ENCODE measurements at places on chromosomes 7 and 10.

DNA sequence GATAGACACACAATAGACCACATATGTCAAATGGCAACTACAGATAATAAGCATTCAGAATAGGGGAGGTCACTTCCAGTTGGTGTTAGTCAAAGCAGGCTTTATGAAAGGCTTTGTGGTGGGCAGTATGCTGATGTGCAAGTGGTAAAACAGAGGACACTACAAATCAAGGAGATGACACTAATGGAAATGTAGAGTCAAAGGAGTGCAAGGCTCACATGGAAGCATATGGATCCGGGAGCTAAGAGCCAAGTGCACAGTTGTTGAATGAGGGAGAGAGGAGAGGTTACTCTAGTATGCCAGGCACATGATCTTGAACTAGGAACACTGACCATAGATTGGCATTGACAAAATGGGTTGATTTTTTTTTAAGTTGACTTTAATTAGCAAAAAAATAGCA is 62.7 kb downstream of the GRM3 start:
- DNase-seq = no peak

- DNase-seq = no peak
Observed at GRCh38 chr7:73984481-73985205, 43.3 kb upstream of the ELN start.

DNA sequence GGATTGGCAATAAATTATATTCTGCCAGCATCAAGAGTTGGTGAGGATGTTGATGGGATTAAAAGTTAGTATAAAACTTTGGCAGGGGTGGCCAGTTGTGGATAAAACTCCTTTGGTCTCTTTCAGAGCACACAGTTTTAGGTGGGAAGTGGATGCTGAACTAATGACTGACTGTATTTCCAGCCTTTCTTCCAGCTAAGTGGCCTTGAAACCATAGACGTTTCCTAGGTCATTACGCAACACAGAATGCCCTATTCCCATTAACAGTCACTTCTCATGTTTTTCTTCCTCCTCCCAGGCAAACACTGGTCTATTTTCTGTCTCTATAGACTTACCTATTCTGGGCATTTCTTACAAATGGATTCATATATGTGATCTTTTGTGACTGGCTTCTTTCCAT is 467.4 kb downstream of the NEBL start:
- no peak for DNase-seq

- DNase-seq = no peak
Observed at GRCh38 chr10:132696728-132697577, 89.0 kb downstream of the NKX6-2 start.

GRCh38 chr7:82390936-82391335 is 52.6 kb downstream of the CACNA2D1 start:
- no peak for DNase-seq

DNA sequence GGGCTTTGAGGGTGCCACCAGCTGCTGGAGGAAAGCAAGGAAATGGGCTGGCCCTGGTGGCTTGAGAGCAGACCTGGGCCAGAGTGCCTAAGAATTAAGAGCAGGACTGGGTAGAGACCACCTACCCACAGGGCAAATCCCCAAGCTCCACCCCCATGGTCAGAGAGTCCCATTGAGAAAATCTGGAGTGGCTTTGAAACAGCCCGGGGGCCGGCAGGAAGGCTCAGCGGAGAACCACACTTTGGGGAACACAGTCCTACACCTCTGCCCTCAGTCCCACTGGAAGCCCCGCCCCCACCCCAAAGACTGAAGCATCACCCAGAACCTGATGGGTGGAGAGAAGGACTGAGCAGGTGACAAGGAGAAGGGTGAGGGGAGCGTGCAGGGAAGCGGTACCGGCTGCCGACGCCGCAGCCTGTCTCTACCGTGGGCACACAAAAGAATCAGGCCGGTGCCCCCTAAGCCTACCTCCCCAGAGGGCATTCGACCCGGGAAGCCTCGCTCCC is 3.6 kb downstream of the SMARCD3 start:
- no peak for DNase-seq

- no peak for DNase-seq
Observed at GRCh38 chr7:25073451-25073850, 51.6 kb downstream of the CYCS start.

DNA sequence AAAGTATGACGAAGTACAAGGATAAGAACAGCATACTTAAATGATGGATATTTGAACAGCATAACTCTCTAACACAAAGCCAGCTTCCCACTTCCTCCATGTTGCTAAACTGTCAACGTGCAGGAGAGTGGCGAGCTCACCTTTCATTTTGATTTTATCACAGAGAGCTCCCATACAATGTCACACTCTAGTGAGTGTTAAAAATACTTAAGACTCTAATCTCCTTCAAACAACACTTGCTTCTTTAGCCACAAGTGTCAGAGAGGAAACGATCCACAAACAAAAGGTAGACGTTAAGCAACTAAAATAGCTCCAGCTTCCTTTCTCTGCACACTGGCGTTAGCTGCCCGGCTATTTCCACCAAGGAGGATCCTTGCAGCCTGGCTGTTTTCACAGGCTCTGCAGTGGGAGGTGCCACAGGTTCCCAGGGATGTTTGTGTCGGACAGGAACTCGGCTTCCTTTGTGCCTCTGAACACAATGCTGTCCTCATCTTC is 194.6 kb downstream of the COBL start:
- DNase-seq = no peak

GRCh38 chr10:79287973-79288723 is 59.1 kb upstream of the PPIF start:
- DNase-seq = no peak

DNA sequence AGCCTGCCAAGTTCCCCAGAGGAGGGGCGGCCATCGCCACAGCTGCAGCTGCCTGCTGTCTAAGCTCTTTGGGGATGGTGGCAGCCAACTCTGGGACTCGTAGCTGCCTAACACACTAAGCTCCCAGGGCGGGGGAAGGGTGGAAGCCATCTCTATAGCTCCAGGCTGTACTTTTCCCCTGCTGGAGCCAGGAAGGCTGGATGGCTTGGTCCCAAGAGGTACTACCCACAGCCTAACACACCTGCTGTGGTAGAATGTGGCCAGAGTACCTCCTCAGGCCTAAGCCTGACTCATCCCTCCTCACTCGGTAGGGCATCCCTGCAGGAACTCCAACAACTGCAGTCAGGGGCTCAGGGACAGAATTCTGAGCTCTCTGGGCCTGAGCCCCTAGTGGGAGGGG is 151.7 kb upstream of the TAC1 start:
- DNase-seq = no peak

DNA sequence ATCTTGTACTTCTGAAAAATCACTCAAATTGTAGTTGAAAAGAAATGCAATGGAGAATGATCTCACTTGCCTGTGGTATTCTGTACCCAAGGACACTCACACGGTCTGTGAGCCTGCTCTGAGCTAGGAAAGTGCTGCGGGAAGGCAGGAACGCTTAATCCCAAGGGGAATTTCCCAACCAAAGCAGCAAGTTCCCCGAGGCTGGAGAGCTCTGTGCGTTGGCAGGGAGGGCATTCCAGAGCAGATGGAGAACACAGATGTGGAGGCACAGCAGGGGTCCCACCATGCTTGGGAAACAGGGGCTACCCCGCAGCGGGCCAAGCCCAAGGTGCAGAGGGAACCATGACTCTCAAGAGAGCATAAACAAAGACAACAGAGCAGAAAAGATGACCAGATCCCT is 13.6 kb downstream of the SVIL start:
- DNase-seq = no peak

GRCh38 chr7:128167791-128168666 is 73.0 kb upstream of the LEP start:
- no peak for DNase-seq

- no peak for DNase-seq
Observed at GRCh38 chr7:4803397-4804241, 28.2 kb downstream of the AP5Z1 start.

DNA sequence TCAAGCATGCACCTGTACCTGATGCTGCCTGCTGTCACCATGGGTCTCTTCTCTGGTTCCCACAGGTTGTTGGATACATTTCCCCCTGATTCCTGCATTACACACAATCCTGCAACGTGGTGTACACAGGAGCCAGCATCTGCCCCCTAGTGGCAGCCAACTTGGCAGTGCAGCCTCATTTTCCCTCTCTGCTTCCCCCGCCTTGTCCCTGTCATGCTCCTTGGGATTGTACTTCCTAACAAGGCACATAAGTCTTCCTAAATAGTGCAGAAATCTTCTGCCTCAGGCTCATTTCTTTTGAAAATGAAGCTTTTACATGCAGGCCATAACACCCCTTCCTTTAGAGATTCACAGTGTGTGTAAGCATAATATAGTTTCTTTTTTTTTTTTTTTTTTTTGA is 387.5 kb downstream of the CCSER2 start:
- DNase-seq = no peak
